ENCODE measurements at places on chromosomes 3 and 15. TPM values are rescaled to one million over a fixed set of nuclear protein-coding genes. Genes with fewer than 3 reads are reported as not detected.

Gene DUOX1
- total RNA-seq, result 0.18 TPM

Gene CTXN2
- total RNA-seq, result not detected

Gene RLBP1
- not detected for total RNA-seq

Gene MYD88
- total RNA-seq, result 23.5 TPM

Gene TAGLN3
- total RNA-seq, result 6.9 TPM

Gene SLC6A20
- total RNA-seq, result not detected

DNA sequence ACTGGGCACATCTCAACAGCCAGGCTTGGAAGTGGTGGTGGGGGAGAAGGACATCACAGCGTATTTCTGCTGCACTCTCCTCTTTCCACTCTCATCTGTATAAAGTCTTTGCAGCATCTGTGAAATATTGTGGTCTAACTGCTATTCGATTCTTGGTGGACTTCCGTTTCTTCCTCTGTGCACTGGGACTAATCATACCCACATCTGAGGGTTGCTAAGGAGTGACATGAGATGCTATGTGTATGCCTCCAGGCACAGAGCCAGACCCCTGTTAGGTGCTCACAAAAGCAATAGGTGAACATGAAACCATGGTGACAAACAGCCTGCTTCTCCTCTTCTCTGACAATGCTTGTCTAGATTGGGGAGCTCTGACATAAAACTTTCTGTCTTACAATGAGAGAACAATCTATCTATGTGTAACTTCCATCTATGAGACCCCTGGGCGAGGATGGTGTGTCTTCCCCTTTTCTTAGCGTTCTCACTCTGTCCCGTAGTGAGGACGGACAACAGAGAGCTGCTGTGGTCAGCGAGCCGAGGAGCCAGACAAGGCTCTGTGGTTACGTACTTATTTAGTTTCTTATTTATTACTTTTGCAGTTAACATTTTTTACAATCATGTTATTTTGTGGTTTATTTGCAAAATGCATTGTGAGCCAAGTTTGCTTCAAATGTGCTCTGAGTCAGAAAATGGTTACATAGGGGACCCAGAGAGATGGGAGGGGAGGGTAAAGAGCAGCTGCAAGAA lies 196.7 kb upstream of the TPRG1 start:
- DNase-seq, result no peak

- no peak for DNase-seq
Measured at GRCh38 chr3:148186881-148187280, 510.8 kb upstream of the AGTR1 start.

GRCh38 chr3:117035745-117036144 lies 326.2 kb downstream of the TUSC7 start:
- DNase-seq, result no peak

- no peak for DNase-seq
Measured at GRCh38 chr3:71681224-71681668, 44.0 kb downstream of the EIF4E3 start.

- DNase-seq, result peak; percentile 78
Measured at GRCh38 chr3:121660356-121661171, at the start of gene HCLS1. TSS of gene HCLS1 (minus strand) at chr3:121660903. CDS start at chr3:121658347, 2,556 bp downstream.

GRCh38 chr3:52721002-52721729 lies 15.3 kb downstream of the SPCS1 start:
- no peak for DNase-seq

DNA sequence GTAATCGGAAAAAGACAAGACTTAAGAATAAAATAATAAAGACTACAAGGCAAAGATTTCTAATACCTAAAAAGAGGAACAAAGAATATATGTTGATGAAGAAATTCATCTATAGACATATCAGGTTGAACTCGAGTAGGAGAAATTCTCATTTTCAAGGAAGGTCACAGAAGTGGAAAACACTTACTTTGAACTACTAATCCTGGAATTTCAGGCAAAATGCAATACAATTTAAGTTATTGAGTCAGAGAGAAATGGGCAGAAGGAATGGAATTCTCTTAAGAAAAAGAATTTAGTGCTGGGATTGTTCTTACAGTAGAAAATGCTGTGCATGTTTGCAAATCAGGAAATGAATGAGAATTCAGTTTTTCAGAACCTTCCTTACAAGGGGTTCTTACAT lies 135.9 kb upstream of the TGFBR2 start:
- DNase-seq, result no peak

DNA sequence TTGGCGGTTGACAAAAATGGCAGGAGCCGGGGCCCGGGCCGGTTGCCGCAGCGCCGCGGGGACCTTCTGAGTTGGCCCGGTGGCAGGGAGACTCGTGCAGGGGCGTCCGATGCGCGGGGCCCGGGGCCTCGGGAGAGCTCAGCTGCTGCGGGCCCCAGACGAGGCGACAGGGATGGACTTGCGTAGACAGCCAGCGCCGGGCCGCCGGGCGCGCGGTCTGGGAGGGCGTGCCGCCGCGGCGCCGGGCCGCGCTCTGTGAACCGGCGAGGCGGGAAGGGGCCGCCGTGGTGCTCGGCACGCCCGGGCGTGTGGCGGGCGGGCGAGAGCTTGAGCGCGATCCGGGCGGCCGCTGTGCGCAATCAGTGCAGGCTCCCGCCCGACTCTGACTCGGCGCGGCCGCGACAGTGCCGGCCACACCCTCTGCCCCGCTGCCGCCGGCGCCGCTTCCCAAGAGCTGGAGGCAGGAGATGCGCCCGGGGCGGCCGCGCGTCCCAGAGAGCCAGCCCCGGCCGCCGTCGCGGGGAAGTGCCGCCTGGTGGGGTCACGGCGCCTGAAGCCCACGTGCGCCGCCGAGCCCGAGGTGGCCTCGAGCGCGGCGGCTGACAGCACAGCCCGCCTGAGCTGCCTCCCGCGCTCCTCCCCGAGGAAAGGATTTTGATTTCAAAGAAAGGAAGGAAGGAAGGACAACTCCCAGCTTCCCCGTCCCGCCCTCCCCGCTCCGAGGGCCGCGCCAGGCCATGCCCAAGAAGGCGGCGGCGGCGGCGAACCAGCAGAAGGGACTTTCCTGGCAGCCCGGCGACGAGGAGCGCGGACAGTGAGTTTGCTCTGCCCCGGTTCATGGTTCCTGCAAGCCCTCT lies 657 bp downstream of the TLNRD1 start:
- DNase-seq, result peak; percentile 62

GRCh38 chr3:131900891-131901290 lies 133.9 kb downstream of the CPNE4 start:
- DNase-seq, result no peak

GRCh38 chr3:14539384-14539741 lies 779 bp downstream of the GRIP2 start:
- no peak for DNase-seq

- no peak for DNase-seq
Measured at GRCh38 chr3:187212705-187213104, 15.4 kb downstream of the RTP1 start.

GRCh38 chr3:111902534-111902933 lies 43.5 kb downstream of the PHLDB2 start:
- no peak for DNase-seq

- peak; percentile 70 for DNase-seq
Measured at GRCh38 chr3:187738331-187739093, 6.8 kb downstream of the BCL6 start.

DNA sequence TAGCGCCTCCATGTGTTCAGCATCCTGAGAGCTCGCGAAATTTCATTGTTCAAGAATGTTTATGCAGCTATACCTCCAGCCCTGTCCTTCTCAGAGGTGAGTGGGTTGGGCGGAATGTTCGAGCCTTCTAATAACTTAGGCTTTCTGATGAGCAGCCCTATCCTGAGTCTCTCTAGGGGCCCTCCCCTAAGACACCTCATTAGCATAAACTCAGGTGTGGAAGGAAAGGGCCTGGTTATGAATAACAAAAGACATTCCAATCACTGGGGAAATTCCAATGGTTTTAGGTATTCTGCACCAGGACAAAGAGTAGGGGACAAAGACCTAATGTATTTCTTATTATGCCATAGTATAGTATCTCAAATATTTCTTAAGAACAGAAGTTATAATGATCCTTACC lies 138.1 kb upstream of the PDZRN3 start:
- no peak for DNase-seq

GRCh38 chr15:89227425-89227824 lies 6.0 kb upstream of the RLBP1 start:
- no peak for DNase-seq

DNA sequence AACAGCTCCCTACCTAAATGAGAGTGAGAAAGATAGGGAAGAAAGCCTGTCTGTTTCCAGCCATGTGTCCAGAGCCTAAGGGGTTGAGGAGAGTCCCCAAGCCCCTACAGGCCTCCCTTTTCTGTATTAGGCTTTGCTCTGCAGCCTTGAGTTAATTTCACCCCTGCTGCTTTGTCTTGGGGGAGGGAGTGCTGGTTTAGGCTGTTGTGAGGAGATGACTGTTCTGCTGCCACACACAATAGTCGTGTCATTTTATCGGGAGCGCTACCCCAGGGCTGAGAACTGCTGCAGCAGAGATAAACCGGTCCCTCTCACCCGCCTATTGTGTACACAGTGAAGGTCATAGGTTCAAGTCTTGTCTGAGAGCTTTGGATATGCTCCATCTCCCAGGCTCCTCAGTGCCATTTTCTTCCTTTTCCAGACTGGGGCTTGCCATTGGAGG lies 1.4 kb downstream of the ZNF609 start:
- DNase-seq, result peak; percentile 53

DNA sequence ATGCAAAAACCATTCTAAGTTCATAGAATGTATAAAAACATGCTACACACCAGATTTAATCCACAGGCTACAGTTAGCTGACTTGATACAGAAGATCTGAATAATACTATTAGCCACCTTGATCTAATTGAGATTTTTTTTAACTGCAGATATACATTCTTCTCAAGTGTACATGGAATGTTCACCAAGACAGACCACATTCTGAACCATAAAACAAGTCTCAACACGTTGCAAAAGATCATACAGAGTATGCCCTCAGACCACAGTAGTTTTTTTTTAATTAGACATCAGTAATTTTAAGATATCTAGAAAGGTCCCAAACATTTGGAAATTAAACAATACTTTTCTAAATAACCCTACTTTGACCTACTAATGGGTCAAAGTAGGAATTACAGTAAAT lies 83.3 kb downstream of the FGF7 start:
- DNase-seq, result no peak

- DNase-seq, result no peak
Measured at GRCh38 chr3:67109651-67110204, 111.6 kb downstream of the KBTBD8 start.

DNA sequence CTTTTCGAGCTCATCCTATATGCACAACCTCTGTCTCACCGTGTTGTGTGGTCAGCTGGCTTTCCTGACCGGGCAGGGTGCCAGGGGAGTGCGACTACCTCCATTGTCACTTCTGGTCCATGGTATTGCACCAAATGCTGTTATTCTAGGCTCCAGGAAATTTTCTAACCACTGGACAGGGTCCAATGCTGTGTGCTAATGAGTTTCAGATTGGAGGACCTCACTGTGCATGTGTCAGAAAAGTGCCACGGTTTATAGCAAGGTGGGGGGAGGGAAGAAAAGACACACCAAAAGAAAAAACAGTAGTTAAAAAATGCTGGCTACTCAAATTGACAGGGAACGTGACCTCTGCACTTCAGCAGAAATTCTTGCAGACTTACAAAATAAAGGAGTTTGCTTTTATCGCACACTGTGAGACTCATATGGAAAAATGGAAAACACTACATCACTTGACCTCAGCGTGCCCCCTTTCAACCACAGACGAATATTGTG lies 480.1 kb downstream of the FOXP1 start:
- DNase-seq, result no peak
